ENCODE measurements at places on chromosomes 3 and 15.

DNA sequence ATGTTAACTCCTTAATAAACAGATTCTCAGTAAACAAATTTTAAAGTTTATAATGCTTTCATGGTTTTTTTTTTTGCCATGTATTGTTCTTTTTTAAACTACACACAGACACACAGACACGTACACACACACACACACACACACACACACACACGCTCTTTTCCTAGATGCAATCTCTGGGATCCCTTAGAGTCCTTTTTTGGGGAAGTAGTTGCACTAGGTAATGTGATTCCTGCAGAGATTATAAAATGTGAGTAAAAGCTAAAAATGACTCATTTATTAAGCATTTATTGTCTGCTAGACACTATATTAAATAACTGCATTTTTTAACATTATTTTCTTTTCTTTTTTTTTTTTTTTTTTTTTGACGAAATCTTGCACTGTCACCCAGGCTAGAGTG lies 19.9 kb downstream of the NDUFB5 start:
- DNase-seq, result no peak

DNA sequence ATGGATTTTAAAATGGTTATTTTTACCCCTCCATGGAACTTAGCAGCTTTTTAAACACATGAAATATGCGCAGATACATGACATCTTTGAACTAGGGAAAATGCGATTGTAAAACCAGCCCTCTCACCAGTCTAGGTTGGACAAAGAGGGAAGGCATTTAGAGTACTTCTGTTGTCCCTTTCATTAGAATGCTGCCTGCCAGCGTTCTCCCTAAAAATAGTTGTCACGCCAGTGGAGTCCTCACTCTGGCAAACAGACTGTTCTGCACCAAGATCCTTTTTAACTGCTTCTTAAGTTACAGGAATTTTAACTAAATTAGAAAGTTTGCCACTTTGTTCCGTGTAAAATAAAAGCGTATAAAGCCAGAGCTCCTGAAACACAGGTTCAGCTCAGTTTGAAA lies 295.3 kb downstream of the VPS13C start:
- no peak for DNase-seq

DNA sequence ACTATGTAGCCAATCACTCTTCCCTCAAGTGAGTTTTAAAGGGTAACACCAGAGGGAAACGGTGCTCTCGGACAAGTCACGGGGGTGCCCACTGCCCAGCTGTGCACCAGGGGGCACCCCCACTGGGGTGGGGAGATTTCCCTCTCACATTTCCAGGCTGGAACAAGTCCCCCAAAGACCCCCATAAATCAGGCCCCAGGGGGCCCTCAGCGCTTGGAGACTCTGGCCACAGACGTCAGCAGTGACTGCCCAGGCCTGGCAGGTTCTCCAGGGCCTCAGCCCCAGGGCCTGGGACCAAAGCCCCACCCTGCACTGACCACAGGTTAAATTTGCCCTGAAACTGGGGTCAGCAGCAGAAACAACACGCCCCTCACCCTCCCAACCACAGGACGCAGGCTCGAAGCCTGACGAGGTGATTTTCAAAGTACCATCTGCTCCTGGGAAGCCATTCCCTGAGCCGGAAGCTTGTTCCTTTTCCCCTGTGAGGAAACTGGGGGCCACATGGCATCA lies 17.0 kb downstream of the XXYLT1 start:
- no peak for DNase-seq

DNA sequence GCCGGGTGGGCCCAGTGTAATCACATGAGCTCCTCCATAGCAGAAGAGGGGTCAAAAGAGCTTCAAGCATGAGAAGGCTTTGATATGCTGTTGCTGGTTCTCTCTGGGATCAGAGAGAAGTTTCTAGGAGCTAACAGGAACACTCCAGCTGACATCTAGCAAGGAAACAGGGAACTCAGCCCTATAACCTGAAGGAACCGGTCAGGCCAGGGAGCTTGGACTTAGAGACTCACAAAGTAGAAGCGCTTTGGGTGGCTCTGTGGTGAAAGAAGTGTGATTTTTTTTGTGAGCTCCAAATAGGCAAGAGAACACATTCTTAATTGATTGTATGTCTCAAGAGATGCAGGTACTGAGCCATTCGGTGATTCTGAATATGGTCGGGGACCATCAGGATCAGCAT lies 26.2 kb upstream of the EPHB1 start:
- no peak for DNase-seq

- peak; percentile 33 for DNase-seq
Measured at GRCh38 chr3:107523539-107524325, 970 bp downstream of the BBX start.

DNA sequence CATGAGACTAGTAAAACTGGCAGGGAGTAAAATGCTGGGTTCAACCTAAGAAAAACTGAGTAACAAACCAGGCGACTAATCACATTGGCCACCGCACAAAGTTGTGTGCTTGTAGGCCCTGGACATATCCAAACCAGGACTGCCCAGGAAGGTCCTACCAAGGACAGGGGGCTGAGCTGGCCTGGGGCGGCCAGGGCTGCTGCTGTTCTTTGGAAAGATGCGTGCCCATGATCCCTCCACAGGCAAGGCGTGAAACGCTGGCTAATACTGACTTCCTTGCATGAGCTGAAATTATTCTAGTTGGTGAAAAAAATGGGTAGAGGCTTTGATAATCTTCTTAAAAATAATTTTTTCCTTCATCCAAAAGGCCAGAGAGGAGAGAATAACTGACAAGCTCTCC lies 56.9 kb upstream of the ADCY5 start:
- no peak for DNase-seq

- DNase-seq, result peak; percentile 20
Measured at GRCh38 chr15:52163321-52164190, 27.6 kb downstream of the GNB5 start.

GRCh38 chr15:40992241-40992741 lies 39.0 kb downstream of the CHAC1 start:
- no peak for DNase-seq

- DNase-seq, result no peak
Measured at GRCh38 chr15:78691167-78691850, 50.3 kb upstream of the CHRNB4 start.

DNA sequence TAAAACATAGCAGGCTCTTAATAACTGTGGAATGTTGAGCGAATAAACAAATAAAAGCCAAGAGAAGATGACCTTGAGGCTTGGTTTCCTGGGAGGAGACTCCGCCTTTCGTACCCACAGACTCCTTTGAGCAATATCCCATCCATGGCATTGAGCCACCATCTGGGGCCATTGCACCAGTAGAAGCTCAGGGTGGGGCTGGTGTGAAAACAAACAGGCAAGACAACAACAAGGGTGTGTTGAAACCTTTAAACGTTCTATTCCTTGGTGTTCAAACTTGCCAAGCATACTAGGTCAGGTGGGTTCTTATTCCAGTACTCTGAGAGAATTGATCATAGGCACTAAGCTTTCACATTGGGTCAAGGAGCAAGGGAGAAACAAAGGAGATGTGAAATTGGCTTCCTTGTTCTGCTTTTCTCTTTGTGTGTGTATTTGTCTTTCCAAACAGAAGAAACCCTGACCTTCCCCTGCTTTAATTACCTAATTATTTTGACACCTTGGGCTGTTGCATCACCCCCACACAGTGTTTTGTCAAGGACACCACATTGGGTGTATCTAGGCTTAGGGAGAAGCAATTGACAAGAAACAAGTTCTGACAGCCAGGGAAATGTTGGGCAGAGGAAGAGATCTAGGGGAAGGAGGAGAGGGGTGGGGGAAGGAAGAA lies 105.1 kb upstream of the BCL6 start:
- DNase-seq, result no peak

- DNase-seq, result no peak
Measured at GRCh38 chr3:104816716-104817115, 550.0 kb upstream of the ALCAM start.

- DNase-seq, result no peak
Measured at GRCh38 chr3:174951034-174951433, 91.9 kb downstream of the NAALADL2 start.

DNA sequence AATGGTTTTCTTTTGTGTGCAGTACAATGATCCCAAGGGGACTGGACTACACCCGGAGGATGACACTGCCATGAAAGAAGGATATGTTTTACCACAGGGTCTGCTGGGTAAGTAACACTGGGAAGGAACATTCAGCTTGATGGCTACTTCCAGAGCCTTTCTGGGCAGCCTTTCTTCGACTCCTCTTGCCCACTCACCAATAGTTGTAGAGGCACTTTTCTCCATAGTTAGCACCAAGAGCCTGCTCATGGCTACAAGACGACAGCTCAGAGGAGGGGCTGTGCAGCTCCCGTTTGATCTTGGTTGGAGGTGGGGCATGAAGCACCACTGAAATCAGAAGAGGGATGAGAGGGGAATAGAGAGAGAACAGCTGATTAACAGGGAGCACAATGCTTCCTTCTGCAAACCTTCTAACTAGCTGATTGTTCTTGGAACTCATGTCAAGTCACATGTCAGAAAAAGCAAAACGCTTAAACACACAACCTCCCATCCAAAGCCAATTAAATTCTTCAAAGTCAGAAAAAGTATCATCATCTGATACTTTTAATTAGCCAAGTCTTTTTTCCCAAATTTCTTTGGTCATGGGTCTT lies 27.9 kb downstream of the ETV5 start:
- DNase-seq, result no peak

Measured in activated T-cell treated with anti-CD3 and anti-CD28 coated beads for 1 hour (primary cell).